ENCODE measurements at places on chromosomes 1 and 21. TPM values are rescaled to one million over a fixed set of nuclear protein-coding genes. Genes with fewer than 3 reads are reported as not detected.
A peak's percentile ranks its signal among the peaks of the same experiment; 100 is the strongest.

The LRRC38 gene
- total RNA-seq, result not detected

The CFAP74 gene
- total RNA-seq, result not detected

The CD164L2 gene
- total RNA-seq, result not detected

GRCh38 chr1:54965624-54966340 lies 14.6 kb upstream of the TMEM61 start:
- no peak overlapping the region for H3K27ac ChIP-seq
- peaks cover 41% of the 10 kb centered on the region for H3K27me3 ChIP-seq
- H3K4me1 ChIP-seq, result peaks cover 6% of the 10 kb centered on the region
- H3K36me3 ChIP-seq, result no peaks in the 10 kb centered on the region

- no peak overlapping the region for H3K4me3 ChIP-seq
- no peak for DNase-seq
- no peak overlapping the region for H3K27ac ChIP-seq
- no peaks in the 10 kb centered on the region for H3K4me1 ChIP-seq
Measured at GRCh38 chr1:240151136-240151735, 59.6 kb downstream of the FMN2 start.

The MTARC2 gene
- total RNA-seq, result not detected

DNA sequence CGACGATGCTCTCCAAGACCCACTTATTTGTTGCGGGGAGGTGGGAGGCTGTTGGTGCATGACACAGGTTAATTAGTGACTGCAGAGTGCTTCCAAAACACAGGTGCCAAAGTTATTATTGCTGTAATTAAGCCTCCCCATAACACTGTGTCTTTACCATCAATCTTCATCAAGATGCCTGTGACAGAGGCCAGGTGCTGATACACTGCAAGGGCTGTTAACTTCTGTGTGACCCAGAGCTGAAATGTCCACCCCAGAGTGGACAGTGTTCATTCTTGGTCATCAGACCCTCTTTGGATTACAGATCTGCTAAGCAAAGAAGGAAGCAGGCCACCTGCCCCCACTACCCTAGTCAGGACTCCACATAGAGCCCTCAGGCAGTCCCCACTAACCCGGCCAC lies 55.5 kb downstream of the CAPN8 start:
- H3K36me3 ChIP-seq, result no peaks in the 10 kb centered on the region
- peaks cover 5% of the 10 kb centered on the region for H3K4me1 ChIP-seq
- no peak overlapping the region for H3K27ac ChIP-seq
- no peaks in the 10 kb centered on the region for H3K27me3 ChIP-seq

DNA sequence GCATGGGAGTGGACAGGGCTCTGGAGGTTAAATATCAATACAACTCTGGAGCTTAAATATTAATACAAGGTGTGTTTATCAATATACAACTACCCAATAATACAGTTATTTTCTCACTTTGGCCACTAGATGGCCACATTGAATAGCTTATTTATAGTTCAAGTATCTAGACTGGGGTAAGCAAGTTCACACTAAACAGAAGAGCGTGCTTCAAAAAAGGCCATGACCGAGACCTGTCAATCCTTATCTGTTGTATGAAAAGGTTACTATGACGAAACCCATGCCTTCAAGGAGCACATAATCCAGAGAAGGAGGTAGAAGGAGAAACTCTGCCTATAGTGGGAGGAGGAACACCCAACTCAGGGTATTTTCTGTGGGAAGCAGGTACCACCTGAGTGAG lies 29.1 kb downstream of the CHML start:
- no peaks in the 10 kb centered on the region for H3K36me3 ChIP-seq
- DNase-seq, result peak; percentile 64
- no peak overlapping the region for H3K4me3 ChIP-seq

DNA sequence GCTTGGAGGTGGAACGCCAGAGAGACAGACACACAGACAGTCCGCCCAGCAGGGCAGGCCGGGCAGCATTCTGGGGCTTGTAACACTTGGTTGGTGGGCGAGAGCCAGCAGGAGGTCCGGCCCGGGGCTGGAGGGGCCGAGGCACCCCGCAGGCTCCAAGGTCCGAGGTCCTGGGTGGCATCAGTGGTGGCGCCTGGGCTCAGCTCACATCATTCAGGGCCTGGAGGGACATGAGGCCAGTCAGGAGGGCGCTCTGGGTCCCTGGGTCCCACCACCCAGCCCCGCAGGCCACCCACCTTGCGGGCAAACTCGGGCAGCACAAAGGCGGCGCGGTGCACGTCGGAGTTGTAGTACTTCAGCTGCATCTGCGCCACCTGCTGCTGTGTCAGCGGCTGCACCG lies 5.2 kb downstream of the SRM start:
- peaks cover 17% of the 10 kb centered on the region for H3K4me1 ChIP-seq
- no peak for DNase-seq
- H3K27me3 ChIP-seq, result no peaks in the 10 kb centered on the region
- no peaks in the 10 kb centered on the region for H3K36me3 ChIP-seq
- H3K4me3 ChIP-seq, result no peak overlapping the region

DNA sequence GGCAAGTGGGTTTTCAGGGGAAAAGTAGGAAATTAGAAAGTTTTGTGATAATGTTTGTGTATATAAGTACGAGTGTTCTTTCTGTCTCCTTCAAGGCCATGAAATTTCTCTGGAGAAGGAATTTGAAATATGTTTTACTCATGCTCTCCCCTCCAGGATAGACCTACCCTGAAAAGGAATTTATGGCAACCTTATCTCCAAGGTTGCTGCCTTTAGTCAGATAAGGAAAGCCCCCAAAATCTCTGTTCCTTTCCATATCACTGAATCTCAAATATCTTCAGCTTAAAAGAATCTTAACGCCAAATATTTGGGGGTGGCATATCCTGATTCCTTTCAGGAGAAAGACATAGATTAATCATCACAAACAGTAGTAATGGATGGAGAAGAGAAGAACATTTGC lies 499 bp upstream of the C4BPB start:
- no peak overlapping the region for H3K27ac ChIP-seq
- H3K4me3 ChIP-seq, result no peak overlapping the region
- H3K4me1 ChIP-seq, result peaks cover 11% of the 10 kb centered on the region
- no peak for DNase-seq
- H3K27me3 ChIP-seq, result no peaks in the 10 kb centered on the region

The SLAMF9 gene
- not detected for total RNA-seq

DNA sequence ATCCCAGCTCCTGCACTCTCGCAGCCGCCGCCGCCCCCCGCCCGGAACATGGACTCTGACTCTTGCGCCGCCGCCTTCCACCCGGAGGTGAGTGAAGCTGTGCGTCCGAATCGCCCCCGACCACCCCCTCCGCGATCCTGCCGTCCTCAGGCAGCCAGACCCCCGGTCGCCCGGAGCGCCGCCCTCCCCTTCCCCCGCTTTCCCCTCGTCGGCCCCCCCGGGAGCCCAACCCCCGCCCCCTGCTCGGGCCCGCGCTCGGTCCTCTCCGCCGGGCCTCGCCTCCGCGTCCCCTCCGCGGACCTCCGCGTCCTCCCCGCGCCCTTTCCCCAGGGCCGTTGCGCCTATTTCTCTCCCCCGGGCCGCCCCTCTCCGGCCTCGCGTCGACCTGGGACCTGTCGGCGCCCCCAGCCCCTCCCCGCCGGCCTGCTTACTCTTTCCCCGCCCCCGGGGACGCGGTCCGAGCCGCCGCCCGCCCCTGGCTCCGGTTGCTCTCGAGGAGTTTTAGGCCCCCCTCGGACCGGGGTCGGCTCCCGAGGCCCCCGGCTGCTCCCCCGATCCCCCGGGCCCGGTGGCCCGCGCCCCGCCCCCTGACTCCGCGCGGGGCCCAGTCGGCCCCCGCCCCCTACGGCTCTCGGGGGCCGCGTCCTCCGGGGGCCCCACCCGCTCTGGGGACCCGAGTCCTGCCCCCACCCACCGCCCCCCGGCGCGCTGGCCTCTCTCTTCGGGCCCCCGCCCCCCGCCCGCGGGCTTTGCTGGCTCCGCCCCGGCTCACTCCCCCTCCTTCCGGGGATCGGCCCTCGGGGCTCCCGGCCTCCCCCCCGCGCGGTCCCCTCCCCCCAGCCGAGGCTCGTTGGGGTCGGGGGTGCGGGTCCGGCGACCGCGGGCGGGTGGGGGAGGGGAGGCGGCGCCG lies 743 bp downstream of the PHF13 start:
- H3K27me3 ChIP-seq, result no peaks in the 10 kb centered on the region
- peaks cover 19% of the 10 kb centered on the region for H3K4me1 ChIP-seq
- H3K27ac ChIP-seq, result no peak overlapping the region
- peak overlapping the region; percentile 67 for H3K4me3 ChIP-seq
- peaks cover 6% of the 10 kb centered on the region for H3K36me3 ChIP-seq

The TSACC gene
- not detected for total RNA-seq

GRCh38 chr1:156860628-156861423 lies at the start of gene NTRK1:
NTRK1 (plus strand) TSS chr1:156860865; CDS start chr1:156860935, 70 bp downstream.
- no peaks in the 10 kb centered on the region for H3K36me3 ChIP-seq
- H3K27me3 ChIP-seq, result peaks cover 45% of the 10 kb centered on the region
- H3K4me3 ChIP-seq, result peak within 1 kb of the TSS; percentile 83
- peaks cover 34% of the 10 kb centered on the region for H3K4me1 ChIP-seq

GRCh38 chr1:237470712-237471338 lies 419.9 kb downstream of the ZP4 start:
- no peaks in the 10 kb centered on the region for H3K36me3 ChIP-seq
- no peak overlapping the region for H3K27ac ChIP-seq

DNA sequence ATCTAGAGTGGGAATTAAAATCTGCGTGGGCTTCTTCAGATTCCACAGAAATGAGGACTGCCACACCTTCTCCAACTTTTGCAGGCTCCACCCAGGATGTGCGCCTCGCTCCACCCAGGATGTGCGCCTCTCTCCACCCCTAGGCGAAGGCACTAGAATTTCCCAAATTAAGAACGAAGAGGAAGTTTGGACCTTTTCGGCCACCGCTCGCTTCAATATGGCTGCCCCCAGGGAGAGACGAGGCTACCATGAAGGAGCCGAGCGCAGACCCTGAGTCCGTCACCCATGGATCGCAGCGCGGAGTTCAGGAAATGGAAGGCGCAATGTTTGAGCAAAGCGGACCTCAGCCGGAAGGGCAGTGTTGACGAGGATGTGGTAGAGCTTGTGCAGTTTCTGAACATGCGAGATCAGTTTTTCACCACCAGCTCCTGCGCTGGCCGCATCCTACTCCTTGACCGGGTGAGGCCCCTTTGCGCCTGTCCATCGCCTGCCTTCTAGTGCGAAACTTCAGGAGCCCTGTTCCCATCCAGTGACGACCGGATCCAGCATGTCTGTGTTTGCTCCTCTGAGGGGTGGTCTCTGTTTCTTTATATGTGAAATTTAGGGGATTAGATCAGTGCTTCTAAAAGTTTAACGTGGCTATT lies at the start of the genes CRYZ and TYW3:
Gene CRYZ, minus strand, starts transcription at position 91 of the 644 bp plus-strand sequence. CDS start 8,229 bp downstream, outside the sequence.
Gene TYW3, plus strand, starts transcription at position 193 of the 644 bp plus-strand sequence. Its CDS starts 93 bp downstream, at position 286.
- no peaks in the 10 kb centered on the region for H3K27me3 ChIP-seq
- H3K36me3 ChIP-seq, result peaks cover 28% of the 10 kb centered on the region
- H3K27ac ChIP-seq, result peak within 1 kb of the TSS; percentile 94
- peaks cover 16% of the 10 kb centered on the region for H3K4me1 ChIP-seq

The NOTCH2 gene
- total RNA-seq, result 65.2 TPM

DNA sequence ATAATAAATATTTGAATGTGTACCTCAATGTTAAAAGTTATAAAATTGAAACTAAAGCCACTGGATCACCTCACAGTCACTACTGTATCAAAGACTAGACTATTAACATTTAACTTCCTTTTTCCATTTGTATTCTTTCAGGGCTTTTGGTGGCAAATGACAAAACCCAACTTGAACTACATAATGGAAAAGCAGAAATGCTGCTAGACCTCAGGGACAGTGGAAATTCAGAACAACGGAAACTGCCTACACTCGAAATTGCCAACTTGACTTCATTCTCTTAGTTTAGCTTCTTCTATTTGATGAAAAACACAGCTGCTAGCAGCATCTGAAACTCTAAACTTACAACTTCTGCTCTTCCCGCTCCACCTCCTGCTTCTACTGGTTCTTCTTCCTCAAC lies 34.9 kb upstream of the NTNG1 start:
- no peaks in the 10 kb centered on the region for H3K36me3 ChIP-seq
- no peak for DNase-seq
- H3K4me3 ChIP-seq, result no peak overlapping the region
- H3K27me3 ChIP-seq, result no peaks in the 10 kb centered on the region
- no peaks in the 10 kb centered on the region for H3K4me1 ChIP-seq

The SLC30A2 gene
- not detected for total RNA-seq

- no peak overlapping the region for H3K27ac ChIP-seq
- H3K4me3 ChIP-seq, result no peak overlapping the region
- no peaks in the 10 kb centered on the region for H3K4me1 ChIP-seq
- peaks cover 16% of the 10 kb centered on the region for H3K27me3 ChIP-seq
- no peak for DNase-seq
Measured at GRCh38 chr21:32991361-32991760, 34.4 kb upstream of the OLIG2 start.

- H3K27ac ChIP-seq, result no peak overlapping the region
- DNase-seq, result no peak
- H3K4me1 ChIP-seq, result no peaks in the 10 kb centered on the region
- no peaks in the 10 kb centered on the region for H3K27me3 ChIP-seq
Measured at GRCh38 chr1:4485398-4485797, 169.0 kb upstream of the AJAP1 start.

DNA sequence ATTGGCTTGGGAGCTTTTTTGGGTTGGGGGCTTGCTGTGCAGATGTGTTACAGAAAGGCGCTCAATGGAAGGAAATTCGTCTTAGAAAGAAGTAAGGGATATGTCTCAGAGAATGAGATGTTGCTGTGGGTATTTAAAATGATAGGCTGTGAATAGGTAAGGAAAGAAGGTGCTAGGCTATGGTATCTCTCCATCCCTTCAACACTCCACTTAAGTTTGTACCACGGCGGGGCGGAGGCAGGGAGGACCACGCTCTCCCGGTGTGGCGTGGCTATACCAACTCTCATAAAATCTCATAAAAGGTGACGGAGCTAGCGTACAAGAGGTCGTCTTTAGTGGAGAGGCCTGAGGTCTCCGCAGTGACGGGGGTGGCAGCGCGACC lies 305 bp upstream of the RPS6KC1 start:
- peaks cover 36% of the 10 kb centered on the region for H3K27me3 ChIP-seq
- peak overlapping the region; percentile 94 for H3K27ac ChIP-seq
- H3K4me1 ChIP-seq, result peaks cover 40% of the 10 kb centered on the region
- H3K4me3 ChIP-seq, result peak overlapping the region; percentile 96
- peaks cover 6% of the 10 kb centered on the region for H3K36me3 ChIP-seq
- no peak for DNase-seq

GRCh38 chr21:33761441-33762036 lies 119.2 kb downstream of the ITSN1 start:
- H3K4me3 ChIP-seq, result no peak overlapping the region
- no peaks in the 10 kb centered on the region for H3K27me3 ChIP-seq
- no peak overlapping the region for H3K27ac ChIP-seq
- DNase-seq, result no peak
- H3K36me3 ChIP-seq, result peaks cover 14% of the 10 kb centered on the region
- no peaks in the 10 kb centered on the region for H3K4me1 ChIP-seq

DNA sequence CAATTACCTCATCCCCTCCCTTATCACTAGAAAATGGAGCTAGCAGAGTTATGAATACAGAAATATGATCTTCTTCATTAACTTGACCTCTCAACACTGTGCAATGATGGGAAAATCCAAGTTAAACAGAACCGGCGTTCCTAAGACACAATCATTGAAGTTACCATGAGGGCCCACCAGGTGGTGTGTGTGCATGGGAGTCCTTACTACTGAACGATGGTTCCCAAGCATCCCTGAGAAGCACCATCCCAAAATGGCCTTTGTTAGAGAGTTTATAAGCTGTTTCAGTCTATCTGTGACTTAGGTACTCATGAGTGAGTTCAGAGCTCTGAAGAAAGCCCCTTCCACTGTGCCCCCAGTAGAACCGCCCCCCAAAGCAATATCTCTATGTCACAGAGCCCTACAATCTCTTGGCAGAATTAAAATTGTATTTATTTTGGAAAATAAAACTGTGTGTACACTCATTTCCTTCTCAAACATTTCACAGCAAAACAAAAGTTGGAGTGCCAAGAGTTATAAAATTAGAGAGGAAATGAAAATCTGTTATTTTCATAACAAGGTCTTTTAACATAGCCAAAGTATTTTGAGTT lies 56.8 kb downstream of the PLD5 start:
- peaks cover 3% of the 10 kb centered on the region for H3K27me3 ChIP-seq
- H3K36me3 ChIP-seq, result no peaks in the 10 kb centered on the region
- no peak overlapping the region for H3K4me3 ChIP-seq
- H3K27ac ChIP-seq, result no peak overlapping the region
- DNase-seq, result no peak

Measured in naive thymus-derived CD8-positive, alpha-beta T cell (primary cell).